ENCODE measurements at places on chromosomes 2 and 18. TPM values are rescaled to one million over a fixed set of nuclear protein-coding genes. Genes with fewer than 3 reads are reported as not detected.

Gene FOXD4L1
- 0.16 TPM for total RNA-seq

Gene UGT1A8
- not detected for total RNA-seq

Gene REG1A
- total RNA-seq, result not detected

Gene ATG16L1
- 26.1 TPM for total RNA-seq

Gene TUBA3E
- not detected for total RNA-seq

Gene PDCD1
- 24.3 TPM for total RNA-seq

Gene SPATS2L
- total RNA-seq, result 8.1 TPM

Gene HOXD3
- not detected for total RNA-seq

Gene PRKAG3
- not detected for total RNA-seq

Gene NDUFB3
- 146 TPM for total RNA-seq

Gene CLEC4F
- not detected for total RNA-seq
